ENCODE measurements at places on chromosomes 2 and 18.

DNA sequence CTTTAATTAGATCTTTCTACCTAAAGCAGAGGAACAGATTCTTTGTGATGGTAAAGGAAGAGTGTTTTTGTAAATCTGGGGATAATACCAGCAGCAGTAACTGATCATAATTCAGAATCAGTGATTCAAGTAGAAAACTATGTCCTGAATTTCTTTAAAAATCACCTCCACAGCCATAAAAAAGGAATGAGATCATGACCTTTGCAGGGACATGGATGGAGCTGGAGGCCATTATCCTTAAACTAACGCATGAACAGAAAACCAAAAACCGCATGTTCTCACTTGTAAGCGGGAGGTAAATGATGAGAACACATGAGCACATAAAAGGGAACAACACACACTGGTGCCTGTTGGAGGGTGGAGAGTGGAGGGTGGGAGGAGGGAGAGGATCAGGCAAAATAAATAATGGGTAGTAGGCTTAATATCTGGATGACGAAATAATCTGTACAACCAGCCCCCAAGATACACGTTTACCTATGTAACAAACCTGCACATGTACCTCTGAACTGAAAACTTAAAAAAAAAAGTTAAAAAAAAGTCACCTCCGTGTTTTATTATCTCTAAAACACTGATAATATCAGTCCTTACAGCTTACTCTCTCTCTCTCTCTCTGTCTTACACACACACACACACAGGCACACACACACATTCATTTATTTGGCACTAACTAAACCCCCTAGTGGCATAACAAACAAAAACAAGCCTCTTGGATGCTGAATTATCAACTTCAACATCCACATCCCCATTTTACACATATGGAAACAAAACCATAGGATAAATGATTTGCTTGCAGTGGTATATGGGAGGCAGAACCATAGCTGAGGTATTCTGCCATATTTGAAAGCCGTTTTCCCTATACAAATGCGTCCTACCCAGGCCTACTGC, 1.4 kb downstream of the TM4SF20 start:
- no peak for DNase-seq

GRCh38 chr18:32802591-32803451, 30.0 kb upstream of the KLHL14 start:
- DNase-seq, result no peak

DNA sequence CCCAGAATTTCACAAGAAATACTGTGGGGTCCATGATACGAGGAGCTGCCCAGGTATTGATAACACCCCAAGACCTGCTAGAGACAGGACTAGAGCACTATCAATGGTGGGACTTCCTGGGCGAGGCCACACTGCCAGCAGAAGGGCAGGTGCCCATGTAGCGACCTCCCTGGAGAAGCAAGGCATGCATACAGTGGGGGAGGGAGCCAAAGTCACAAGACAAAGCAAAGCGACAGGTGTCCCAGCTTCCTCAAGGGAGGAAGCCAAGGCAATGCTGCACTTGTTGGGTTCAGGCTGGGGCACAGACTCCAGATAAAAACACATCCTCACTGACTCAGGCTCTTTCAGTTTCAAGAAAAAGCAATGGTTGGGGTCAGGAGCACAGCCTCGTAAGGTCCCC, 7.5 kb downstream of the CD207 start:
- DNase-seq, result no peak

- DNase-seq, result no peak
Observed at GRCh38 chr18:9746958-9747357, 38.9 kb downstream of the RAB31 start.

GRCh38 chr2:170212625-170213280, 34.8 kb downstream of the MYO3B start:
- no peak for DNase-seq

DNA sequence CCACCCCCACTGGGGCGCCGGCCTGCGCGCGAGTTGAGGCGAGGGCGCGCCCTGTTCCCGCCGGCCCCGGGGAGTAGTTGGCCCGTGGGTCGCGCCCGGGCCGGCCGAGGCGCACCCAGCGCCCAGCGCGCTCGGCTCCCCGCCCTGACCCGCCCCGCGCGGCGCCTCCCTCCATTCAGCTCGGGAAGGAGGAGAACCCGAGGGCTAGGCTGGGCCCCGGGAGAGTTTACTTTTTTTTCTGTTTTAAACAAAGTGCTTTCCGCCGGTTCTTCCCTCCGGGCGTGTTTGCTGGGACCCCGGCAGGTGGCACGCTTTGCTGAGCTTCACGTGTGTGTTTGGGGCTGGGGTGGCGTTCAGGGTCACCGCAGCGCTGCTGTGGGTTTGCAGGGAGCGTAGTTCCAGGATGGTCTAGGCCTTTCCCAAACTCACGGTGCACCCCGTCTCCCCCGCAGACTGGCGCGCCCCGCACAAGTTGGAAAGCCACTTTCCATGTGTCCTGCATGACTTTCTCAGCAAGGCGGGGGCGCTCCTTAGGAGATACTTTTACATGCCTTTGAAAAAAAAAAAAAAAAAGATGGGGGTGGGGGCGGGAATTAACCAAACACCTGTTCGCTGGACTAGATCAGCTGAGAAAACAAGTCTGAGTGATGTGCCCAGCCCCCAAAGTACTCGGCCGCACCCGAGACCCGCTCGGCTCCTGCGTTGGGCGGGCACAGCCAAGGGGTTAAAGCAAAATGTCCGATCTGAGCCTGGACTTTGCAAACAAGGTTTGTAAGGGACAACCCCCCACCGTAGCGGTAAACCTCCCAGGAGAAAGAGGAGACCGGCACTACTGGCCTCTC, 825 bp downstream of the ITGA6 start:
- DNase-seq, result peak; percentile 51

GRCh38 chr2:64606479-64607363, 47.0 kb downstream of the SERTAD2 start:
- peak; percentile 69 for DNase-seq

- no peak for DNase-seq
Observed at GRCh38 chr2:112661656-112662305, 16.0 kb downstream of the SLC20A1 start.

- no peak for DNase-seq
Observed at GRCh38 chr2:182447163-182447562, 20.3 kb upstream of the PDE1A start.

- no peak for DNase-seq
Observed at GRCh38 chr2:201880579-201880978, 74.2 kb downstream of the CDK15 start.

DNA sequence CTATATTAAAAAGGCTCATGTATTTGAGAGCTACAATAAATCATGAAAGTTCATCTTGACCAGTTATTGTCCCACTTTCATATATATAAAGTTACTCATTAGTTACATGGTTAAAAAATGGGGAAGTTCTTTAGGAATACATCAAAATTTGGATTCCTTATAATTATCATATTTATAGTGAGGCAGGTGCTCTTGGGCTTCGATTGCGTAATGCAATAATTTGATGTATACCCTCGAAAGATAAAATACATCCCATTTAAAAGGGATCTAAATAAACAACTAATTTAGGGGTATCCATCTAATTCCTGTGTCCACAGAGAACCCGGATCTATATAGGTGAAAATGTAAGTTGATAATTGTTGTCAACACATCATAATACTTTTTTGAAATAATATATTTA, 444.6 kb downstream of the RIT2 start:
- no peak for DNase-seq

DNA sequence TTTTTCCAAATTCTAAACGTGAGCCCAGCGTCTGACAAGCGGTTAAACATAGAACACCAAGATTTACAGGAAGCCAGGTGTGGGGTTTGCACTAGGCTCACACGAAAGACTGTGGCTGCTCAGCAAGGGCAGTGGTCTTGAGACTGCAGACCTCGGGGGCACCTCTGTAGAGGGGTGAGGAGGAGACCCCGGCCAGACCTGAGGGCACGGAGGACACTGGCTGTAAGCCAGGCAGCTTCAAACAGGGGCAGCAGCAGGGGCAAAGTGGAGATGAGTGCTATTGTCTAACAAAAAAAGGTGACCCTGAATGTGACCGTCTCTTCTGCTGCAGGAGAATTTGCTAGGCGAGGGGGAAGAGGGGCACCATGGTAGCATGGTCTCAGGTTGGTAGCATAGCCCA, 140.3 kb downstream of the CYP26B1 start:
- DNase-seq, result no peak

GRCh38 chr2:61396005-61396404, 74.9 kb downstream of the USP34 start:
- no peak for DNase-seq

GRCh38 chr2:174752403-174753037, 11.8 kb downstream of the CHRNA1 start:
- no peak for DNase-seq

DNA sequence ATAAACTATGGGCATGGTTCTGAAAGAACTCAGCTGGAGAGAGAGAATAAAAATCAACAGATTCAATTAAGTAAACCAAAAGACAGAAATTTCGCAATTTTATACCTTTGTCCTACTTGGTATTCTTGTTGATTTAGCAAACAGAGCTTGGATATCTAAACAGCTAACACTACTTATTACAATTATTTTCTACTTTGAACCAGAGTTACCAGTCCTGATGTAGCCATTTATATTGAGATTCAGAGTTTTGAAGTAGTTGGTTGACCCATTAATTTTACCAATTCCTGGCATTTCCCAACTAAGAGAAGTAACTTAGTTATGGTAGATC, 48.9 kb downstream of the ASXL2 start:
- no peak for DNase-seq

DNA sequence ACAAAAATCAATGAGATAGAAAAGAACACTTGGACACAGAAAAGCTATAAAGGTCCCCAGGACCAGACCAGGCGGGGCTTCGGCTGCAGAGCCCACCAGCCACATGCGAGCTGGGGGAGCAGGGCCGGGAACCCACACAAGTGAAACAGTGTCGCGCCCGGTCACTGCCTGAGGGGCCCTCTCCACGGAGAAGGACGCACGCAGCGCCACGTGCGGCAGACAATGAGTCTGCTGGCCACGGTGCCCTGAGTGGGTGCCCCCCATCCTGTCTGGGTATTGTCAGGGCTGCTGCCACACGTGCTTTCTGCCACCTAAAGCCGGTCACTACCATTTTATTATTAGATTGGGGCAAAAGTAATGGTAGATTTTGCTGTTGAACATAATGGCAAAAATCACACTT, 207.9 kb upstream of the HDAC4 start:
- DNase-seq, result no peak
